ENCODE measurements at places on chromosomes 1 and 21.

DNA sequence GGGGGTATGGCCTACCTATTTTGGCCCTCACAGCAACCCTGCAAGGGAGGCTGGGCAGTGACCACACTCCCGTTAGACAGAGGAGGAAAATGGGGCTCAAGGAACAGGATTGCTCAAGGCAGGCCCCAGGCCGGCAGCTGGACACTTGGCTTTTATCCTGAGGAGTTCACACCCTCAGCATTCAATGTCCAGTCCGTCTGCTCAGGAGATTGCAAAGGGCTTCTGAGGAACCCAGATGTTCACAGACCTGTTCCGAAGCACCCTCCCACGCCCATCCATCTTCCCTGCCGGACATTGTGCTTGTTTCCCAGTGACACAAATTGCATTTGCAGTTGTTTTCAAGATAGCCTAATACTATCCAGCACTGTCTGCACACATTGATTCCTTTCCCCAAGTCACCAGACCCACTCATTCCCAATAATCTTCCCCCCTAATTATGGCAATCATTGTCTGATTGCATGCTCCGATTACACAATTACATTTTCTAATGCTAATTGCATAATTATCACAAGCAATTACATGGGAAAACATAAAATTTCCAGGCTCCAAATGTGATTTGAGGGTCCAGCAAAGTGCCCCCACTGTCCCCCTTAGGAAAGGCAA lies 4.3 kb upstream of the UBL4B start:
- no peak for DNase-seq

DNA sequence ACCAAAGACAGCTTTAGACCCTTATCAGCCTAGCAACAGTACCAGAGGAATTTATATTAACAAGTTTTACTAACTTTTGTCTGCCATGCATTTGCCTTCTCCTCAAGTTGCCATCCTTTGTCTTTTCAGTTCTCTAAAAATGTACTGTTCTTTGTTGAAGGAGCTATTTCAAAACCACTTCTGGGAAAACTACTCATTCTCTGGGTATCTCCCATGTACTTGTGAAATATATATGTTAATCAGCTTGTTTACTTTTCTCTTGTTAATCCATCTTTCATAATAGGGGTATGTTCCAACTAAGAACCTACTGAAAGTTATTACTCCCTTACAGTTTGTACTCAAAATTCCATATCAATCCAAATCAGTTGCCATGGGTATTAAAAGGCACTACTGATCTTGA lies 16.3 kb downstream of the DPYD start:
- peak; percentile 90 for DNase-seq

GRCh38 chr1:119791377-119791776 lies 19.9 kb downstream of the REG4 start:
- peak; percentile 66 for DNase-seq

- DNase-seq = no peak
Observed at GRCh38 chr21:45846373-45847160, 135.0 kb upstream of the COL6A1 start.

DNA sequence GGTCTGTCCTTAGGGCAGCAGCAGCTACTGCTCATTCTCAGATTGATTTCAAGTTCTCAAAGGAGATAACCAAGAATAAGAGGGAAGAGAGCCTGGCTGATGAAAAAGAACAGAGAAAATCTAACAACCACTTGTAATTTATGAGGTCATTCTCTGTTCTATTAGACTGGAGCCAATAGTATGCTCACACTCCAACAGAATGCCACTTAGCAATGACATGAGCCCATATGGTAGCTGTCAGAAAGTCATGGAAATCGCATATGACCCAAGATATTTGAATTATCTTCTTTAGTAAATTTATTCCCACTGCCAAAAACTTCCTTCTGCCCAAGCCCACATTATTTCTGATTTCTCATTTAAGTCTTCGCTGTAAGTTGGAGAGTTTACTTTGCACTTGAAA lies 53.7 kb upstream of the PLA2G4A start:
- no peak for DNase-seq

GRCh38 chr1:22273686-22274681 lies 131.1 kb upstream of the WNT4 start:
- DNase-seq = peak; percentile 65

DNA sequence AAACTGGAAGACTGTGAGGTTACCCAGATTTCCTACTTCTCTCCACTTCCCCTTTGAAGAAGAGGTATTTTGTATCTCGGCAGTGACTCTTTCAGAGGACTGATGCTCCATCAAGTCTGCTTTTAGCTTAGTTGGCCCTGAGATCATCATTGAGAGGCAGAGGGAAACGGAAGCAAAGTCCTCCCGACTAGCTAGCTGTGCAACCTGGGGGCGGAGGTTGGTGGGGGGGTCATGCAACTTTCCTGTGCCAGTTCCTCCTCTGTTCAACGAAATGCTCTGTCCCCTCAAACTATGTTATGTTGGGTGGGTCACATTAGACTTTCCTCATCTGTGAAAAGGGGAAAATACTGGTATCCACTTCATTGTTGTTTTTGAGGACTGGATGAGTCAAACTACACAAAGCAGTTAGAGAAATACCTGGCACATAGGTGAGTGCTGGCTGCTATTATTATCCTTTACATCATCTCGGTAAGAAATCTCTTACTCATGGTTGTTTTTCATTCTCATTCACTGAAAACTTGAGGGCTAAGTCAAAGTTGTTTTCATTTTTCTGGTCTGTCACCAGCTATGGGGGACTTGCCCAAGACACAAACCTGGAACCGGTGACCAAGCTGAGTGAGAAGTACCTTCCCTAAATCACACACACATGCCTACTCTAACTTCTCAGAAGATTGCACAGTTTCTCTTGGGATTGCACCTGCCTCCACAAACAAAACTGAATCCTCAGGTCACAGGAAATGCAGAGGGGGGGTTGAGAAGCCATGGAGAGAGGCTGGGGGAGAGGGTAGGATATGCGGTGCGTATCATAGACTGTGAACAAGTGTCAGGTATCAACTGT lies 83.3 kb downstream of the ABCA4 start:
- DNase-seq = peak; percentile 94

GRCh38 chr1:213389061-213389581 lies 338.1 kb downstream of the RPS6KC1 start:
- DNase-seq = no peak

GRCh38 chr1:30321246-30321910 lies 402.0 kb downstream of the MATN1 start:
- DNase-seq = no peak

DNA sequence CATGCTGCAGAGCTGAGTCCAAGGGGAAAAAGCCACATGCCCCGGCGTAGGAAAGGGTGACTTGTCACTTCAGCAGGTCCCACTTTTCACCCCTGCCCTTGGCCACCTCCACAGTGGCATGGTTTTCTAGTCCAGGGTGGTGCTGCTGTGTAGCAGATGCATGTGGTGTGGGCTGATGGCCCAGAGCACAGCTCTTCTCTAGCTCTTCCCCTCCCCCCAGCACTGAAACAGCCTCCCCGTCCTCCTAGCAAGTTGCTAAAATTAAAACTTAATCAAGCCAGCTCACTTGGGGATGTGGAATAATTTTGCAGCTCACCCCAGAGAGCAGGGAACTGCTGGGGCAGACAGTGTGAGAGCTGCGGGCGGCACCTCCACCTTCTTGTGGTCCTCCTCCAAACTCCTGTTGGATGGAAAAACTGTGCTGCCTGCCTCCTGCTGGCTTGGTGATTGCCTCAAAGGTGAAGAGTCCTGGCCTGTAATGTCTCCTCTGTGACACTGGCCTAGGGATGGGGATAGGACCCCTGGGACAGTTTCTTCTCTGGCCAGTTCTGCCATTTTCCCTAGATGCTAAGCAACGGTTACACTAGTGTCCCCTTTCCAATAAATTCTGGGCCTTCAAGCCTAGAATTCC lies 91.6 kb downstream of the RNF220 start:
- DNase-seq = no peak

- peak; percentile 99 for DNase-seq
Observed at GRCh38 chr1:58883037-58883887, 99.4 kb upstream of the JUN start.

DNA sequence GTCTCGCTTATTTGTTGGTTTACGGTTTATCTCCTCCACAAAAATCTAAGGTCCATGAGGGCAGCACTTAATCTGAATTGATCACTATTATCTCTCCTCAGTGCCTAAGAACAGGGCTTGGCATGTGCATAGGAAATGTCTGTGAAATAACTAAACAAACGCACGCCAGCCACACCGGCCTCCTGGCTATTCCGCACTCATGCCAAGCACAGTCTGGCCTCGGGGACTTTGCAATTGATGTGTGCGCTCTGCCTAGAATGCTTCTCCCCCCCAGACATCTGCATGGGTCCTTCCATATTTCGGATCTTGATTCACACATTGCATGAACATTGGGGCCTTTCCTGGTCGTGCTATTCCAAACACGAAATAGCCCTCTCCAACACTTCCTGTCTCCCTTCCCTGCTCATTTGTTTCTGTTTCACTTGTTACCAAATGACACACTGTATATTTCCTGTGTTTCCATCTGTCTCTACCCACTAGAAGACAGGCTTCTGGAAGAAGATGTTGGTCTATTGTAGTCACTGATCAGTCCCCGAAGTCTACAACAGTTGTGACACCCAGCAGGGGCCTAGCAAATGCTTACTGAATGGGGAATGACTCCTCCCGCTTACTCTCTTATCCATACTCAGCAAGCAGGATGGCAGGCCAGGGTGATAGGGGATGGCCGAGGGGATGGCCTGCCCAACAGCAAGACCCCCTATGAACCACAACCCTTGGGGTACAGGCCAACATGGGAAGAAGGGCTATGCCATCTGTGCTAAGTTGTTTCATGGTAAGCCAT lies 93.9 kb downstream of the GLIS1 start:
- DNase-seq = no peak

DNA sequence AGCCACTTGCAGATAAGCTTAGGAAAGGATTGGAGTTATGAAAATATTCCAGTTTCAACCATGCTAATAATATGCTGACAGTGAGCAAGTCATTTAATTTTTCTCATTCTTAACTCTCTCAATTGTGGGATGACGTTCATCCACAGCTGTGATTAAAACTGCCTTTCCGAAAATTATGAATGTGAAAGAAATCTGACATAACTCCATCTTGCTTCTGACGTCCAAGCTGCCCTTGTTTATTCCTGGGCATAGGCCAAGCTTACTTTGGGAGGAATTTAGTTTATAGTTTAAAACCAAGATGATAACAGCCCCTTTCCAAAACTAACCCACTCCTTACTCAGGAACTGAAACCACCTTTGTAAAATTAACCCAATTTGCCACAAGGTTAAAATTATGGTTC lies 11.0 kb upstream of the RGS18 start:
- DNase-seq = no peak

- no peak for DNase-seq
Observed at GRCh38 chr1:184152434-184152898, 100.9 kb downstream of the TSEN15 start.

DNA sequence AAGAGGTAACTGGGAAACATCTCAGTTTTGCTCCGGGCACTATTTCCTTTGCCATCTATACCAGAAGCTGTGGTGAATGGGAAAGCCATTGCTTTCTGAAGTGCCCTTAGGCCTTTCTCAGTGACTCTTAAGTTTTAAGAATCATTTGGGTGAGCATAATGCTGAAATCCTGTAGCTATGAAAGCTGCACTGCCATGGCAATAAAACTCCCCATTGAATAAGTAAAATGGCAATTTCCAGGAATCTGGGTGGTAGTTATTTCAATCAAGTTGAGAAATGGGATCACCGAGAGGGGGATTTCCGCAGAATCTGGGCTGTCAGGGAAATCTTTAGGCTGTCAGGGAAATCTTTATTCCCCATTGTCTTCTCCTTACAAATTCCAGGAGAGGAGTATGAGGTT lies 26.8 kb upstream of the MACF1 start:
- no peak for DNase-seq

DNA sequence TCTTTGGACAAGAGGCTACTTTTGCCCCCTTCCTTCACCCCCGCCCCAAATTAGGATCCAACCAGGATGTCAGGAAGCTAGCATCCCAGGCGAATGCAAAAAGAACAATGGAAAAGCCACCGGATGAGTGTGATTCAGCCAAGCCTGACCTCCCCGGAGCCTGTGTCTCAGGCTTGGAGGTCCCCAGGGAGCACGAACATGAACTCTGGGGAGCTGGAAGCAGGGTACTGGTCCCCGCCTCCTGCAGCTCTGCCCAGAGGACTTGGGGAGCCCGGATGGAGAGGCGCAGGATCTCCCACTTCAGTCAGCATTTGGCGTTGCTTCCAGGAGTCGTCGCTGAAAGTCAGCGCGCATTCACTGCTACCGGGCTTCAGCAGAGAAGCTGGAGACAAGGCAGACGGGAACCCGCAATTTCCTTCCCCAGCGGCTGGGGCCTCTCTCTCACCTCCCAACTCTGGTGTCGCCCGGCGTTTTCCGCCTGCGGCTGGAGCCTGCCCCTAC lies 1.8 kb upstream of the TBX15 start:
- DNase-seq = no peak

- DNase-seq = no peak
Observed at GRCh38 chr1:233605205-233605604, 8.7 kb upstream of the KCNK1 start.

GRCh38 chr1:21217812-21218596 lies 41.3 kb upstream of the EIF4G3 start:
- no peak for DNase-seq

DNA sequence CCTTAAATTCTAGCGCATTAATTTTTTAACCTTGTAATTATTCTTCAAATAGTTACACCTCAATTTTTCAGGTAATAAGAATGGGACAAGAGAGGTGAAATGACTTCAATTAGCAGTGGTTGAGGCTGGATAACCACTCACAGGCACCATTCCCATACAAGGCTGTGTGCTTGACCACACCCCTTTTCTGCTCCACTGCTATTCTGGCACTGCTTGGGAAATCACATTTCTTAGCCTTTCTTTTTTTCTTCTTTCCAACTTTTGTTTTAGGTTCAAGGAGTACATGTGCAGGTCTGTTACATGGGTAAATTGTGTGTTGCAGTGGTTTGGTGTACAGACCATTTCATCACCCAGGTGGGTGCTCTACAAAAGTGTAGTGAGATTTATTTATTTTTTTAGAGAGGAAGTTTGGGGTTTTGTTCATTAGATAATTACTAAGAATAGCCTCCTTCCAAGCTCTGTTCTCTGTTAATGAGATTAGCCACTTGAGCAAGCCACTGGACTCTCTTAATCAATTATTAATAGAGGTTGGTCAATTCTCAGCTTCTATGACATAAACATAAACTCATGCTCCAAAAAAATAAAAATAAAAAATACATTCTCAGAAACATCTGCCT lies 14.4 kb downstream of the ILDR2 start:
- no peak for DNase-seq
